NCI-H510A (cell line): ENCODE measurements at places on chromosomes 11 and 22.

DNA sequence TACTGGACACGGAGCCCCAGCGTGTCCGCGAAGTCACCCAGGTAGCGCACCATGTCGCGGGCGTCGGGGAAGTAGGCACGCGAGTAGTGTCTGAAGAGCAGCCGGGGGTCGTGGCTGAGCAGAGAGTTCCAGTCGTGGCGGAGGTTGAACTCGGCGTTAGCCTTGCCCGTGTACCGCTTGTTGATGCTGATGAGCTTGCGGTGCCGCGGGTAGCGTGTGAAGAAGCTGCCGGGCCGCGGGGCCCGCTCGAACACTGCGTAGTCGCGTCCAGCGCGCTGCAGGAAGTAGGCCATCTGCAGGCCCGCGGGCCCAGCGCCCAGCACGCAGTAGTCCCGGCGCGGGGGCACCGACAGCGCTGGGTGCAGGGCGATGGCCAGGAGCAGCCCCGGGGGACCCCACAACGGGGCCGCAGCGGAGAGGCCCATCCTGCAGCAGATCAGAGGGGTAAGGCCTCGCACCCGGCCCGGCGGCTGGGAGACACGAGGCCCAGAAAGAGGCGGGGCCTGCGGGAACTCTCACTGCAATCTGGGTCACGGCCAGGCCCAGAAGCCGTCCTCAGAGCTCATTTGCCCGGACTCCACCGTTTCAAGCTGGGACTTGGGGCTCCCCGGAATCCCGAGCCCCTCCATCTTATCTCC, 723 bp downstream of the FOXRED2 start:
- no peak for DNase-seq

GRCh38 chr11:67273260-67273990, 7.2 kb downstream of the GRK2 start:
- DNase-seq: no peak

GRCh38 chr22:27130906-27131305, 473.5 kb downstream of the MIAT start:
- DNase-seq: no peak

DNA sequence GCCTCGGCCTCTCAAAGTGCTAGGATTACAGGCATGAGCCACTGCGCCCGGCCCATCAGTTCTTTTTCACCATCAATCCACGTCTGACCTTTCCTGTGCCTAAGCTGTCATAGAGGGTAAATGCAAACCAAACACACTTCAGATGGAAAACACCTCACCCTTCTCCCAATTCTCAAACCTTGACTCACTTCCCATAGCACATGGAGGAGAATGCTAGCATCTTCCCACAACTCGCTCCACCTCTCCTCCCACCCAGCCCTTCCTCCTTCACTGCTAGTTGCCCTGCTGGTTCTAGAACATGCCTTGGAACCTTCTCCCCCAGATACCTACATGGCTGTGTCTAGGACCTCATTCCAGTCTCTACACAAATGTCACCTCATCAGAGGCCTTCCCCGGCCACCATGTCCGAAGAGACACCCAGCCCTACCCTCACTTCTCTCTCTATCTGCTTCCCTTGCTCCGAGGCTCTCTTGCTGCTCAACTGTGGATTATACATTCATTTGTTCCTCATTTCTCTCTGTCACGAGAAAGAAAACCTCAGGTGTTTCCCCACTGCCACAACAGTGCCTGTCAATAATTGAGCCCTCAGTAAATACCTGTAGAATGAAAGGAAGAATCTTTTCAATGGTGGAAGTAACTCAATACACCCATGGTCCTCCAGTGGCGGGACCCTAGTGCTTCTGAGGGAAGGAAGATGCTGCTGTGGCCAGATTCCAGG, 21.3 kb upstream of the NCF4 start:
- DNase-seq: no peak

- DNase-seq: peak; percentile 40
Observed at GRCh38 chr11:111422494-111423249, 43.6 kb upstream of the POU2AF1 start.

DNA sequence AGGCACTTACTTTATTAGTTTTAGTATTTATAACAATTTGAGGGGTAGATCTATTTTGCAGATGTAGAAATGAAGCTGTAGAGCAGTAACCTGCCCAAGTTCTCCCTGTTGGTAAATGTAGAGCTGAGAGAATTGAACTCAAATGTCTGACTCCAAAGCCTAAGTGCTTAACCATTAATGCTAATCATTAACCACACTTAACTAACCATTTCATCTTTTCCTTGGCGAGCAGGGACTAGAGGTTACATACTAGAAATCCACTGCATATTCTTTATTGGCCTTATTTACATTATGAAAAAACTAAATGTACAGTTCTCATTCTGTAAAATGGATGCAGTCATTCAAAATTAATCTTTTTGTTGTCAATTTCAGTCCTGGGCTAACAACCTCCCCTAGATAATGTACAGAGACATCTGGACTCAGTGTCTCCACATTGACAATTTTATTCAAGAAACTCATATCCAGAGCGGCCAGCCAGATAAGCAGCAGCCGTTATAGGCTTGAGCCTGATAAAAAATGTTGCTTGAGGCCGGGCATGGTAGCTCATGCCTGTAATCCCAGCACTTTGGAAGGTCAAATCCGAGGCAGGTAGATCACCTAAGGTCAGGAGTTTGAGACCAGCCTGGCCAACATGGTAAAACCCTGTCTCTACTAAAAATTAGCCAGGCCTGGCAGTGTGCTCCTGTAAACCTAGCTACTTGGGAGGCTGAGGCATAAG, 76.7 kb upstream of the PICALM start:
- no peak for DNase-seq

- no peak for DNase-seq
Observed at GRCh38 chr11:12508151-12508751, 130.9 kb downstream of the PARVA start.

- DNase-seq: no peak
Observed at GRCh38 chr11:116563028-116563711, 209.6 kb downstream of the BUD13 start.

GRCh38 chr11:33668468-33668825, 32.2 kb downstream of the C11orf91 start:
- no peak for DNase-seq

- DNase-seq: no peak
Observed at GRCh38 chr11:27642954-27643353, 57.3 kb downstream of the BDNF start.

GRCh38 chr11:43984519-43985385, 42.3 kb downstream of the C11orf96 start:
- no peak for DNase-seq
